ENCODE measurements at places on chromosomes 3 and 15.

DNA sequence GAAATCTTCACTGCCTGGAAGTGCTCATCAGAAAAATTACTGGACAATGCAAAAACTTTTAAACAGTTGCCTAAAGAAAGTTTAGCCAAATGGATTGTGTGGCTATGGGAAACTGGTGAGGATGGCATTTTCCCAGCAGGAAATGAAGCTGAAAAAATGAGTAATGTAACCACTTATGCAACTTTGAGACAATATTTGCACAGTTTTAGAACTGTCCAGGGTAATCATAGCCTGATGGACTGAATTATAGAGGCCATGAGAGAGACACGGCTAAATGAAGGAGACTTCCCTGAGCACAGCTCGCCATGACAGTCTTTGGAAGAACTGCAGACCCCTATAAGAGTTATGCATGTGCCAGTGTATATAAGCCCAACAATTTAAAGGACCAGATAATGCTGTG lies 881.5 kb downstream of the VGLL3 start:
- DNase-seq, result no peak

DNA sequence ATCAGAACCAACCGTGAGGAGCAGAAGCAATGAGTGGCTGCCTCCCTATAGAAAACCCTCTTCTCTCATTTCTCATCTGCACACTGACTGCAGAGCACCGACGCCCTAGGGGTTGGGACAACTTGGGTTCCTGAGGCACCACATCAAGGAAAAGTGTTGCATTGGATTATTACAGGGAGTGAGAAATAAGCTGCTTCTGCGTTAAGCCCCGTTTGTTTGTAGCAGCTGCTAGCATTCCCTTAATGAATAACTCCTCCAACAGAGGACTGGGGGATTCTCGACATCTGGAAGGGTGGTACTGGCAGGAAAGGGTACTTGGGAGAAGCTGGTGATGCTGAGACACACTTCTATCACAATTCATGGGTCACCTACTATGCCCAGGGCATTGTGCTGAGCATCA lies 25.3 kb upstream of the AGBL1 start:
- DNase-seq, result no peak

- DNase-seq, result no peak
These were observed 914.9 kb upstream of the EPHA6 start for GRCh38 chr3:95899494-95899893.

DNA sequence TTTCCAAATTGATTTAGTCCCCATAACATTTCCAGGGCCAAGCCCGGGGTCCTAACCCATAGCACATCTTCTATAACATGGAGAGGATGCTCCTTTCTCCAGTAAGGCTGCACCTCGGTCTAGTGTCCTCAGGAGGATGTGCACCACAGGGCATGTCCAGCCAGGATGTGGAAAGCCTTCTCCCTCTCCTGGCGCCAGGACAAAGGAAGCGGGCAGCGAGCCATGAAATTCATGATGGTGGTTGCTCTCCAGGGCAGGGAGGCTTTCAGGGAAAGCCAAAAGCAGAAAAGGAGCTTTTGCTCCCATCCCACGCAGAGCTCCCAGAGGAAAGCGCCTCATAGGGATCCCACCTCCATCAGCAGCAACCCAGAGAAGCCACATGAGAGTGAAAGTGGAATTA lies 220.0 kb downstream of the ADAMTSL3 start:
- no peak for DNase-seq

GRCh38 chr3:50156549-50157493 lies 1.7 kb downstream of the SEMA3F start:
- DNase-seq, result no peak

DNA sequence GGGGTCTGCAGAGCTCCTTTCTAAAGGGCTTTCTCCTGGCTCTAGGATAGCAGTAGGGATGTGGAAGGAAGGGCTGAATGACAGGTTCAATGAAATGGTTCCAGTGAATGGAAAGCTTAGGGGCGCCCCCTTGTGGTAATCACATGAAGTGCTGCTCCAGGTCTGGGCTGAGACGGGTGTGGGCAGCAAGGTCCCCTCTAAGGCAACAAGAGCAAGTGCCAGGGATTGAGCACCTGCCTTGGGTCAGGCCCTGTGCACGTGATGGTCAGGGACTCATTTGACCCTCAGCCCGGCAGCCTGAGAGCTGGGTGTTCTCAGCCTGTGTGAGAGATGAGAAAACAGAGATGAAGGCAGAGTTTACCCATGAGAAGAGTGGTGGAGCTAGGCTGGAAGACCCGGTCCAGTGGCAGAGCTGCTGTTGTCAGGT lies 12.1 kb upstream of the CX3CR1 start:
- peak; percentile 69 for DNase-seq

- no peak for DNase-seq
These were observed 22.2 kb downstream of the CCDC39 start for GRCh38 chr3:180657094-180657493.

- DNase-seq, result no peak
These were observed 1.0 kb downstream of the LRRC28 start for GRCh38 chr15:99252326-99252725.

GRCh38 chr3:71245971-71246880 lies 337.3 kb downstream of the FOXP1 start:
- no peak for DNase-seq

DNA sequence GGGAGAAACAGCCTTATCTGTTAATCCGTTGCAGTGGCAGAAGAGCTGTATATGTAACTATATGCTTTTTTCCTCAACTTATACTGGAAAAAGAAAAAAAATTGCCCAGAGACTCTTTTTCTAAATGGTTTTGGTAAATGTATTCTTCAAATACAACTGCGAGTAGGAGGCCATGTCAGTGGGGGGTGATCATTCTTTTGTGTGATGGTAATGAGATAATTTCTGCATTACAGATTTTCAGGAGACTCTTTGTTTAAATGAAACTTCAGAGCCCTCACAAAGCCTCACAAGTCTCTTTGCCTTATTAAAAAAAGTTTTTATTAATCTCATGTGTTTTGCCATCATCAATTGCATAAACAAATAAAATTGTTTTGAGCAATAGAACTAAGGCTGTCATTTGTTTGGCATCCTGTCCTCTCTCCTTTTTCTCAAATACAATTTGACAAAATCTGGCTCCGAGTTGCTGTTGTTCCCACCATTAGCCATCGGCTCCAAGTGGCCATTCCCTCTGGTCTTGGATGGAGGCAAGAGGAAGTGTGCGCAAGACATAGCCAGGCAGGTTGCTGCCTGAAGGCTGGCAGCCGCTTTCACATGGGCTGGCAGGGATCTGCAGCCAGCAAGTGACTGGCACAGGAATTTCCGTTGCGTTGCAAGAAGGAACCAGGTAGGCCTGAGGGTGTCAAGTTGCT lies 116.7 kb downstream of the FNDC3B start:
- no peak for DNase-seq

DNA sequence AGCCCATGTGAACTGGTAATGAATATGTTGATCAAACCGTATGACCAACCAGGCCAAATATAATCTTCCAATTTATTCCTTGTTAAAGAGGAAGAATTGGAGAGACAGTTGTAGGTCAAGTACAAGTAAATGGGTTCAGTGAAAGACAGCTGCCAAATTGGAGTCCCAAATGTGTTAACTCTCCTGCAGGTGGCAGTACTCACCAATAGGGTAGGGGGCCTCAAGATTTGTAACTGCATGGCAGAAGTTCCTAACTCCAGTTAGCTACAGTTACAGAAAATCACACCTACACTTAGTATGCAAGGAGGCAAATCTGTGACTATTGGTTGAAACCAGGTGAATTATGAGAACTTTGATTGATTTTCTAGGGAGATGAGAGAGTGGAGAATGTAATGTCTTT lies 278.0 kb downstream of the ZBBX start:
- no peak for DNase-seq

DNA sequence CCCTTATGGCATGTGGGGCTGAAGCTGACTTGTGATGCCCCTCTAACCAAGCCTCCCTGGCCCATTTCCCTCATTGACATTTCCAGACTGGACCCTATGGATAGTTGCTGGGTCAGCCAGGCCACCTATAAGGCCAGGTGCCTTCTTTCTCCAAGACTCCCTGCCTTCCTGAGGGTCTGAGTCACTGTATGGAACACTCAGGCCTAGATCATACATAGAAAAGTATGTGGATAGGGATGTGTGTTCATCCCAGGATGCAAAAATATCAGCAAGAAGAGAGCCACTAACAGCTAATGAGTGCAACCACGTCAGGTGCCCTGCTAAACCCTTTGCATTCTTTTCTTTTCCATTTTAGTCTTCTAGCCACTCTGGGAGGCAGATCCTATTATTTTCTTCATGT lies 168.4 kb upstream of the WNT5A start:
- no peak for DNase-seq

- no peak for DNase-seq
These were observed 82.6 kb upstream of the ADPGK start for GRCh38 chr15:72866182-72866581.

DNA sequence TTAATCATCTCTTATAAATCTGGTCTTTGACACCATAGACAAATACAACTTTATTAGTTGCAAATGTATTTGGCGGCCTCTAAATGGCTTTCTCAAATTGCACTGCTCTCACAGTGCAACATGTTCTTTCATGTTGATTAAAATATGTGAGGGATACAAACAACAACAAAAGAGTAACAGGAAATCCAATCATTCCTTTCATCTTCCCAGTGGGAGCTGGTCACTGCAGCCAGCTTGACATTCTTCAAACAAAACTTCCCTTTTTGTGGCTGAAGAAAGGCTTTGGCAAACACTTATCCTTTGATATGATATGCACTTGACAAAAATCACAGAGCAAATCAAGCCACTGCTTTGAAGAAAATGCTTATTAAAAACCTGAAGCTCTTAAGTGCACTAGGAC lies 973.6 kb downstream of the EPHA3 start:
- DNase-seq, result no peak

GRCh38 chr3:188439080-188439479 lies 285.1 kb downstream of the LPP start:
- DNase-seq, result no peak

GRCh38 chr15:46091860-46092450 lies 457.1 kb downstream of the SQOR start:
- no peak for DNase-seq

DNA sequence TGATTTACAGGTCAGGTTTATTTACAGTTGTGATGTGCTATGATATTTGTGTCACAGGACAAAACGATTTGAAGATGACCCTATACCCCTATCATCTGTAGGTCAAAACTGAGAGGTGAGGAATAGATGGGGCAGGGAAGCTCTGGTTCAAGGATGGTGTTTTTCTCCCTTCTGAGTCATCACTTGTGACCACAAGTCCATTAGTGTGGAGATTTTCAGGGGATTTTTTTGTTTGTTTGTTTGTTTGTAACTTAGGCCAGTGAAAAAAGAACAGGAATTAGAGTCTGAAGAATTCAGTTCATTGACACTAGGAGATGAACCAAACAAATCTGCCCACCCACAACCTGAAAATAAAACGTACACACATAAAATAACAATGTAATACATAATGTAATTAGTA lies 62.7 kb upstream of the FAM98B start:
- DNase-seq, result no peak

- no peak for DNase-seq
These were observed 162.9 kb upstream of the TLE3 start for GRCh38 chr15:70260580-70260979.

DNA sequence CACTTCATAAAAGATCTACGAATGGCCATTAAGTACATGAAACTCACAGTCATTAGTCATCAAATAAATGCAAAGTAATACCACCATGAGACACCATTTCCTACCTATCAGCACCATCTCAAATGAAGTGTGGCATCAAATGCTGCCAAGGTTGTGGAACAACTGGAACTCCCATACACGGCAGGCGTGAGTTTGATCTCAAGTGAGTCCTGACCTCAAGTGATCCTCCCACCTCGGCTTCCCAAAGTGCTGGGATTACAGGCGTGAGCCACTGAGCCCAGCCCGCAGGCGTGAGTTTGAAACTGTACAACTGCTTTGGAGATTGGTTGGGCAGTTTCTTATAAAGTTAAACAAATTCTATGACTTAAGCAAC lies 28.8 kb upstream of the HDAC11 start:
- no peak for DNase-seq

GRCh38 chr3:69560818-69561217 lies 174.9 kb upstream of the FRMD4B start:
- no peak for DNase-seq

- DNase-seq, result no peak
These were observed at the start of gene ABHD17C for GRCh38 chr15:80695099-80695910. Gene ABHD17C (plus strand): TSS chr15:80695310. CDS start chr15:80695430, 120 bp downstream.

DNA sequence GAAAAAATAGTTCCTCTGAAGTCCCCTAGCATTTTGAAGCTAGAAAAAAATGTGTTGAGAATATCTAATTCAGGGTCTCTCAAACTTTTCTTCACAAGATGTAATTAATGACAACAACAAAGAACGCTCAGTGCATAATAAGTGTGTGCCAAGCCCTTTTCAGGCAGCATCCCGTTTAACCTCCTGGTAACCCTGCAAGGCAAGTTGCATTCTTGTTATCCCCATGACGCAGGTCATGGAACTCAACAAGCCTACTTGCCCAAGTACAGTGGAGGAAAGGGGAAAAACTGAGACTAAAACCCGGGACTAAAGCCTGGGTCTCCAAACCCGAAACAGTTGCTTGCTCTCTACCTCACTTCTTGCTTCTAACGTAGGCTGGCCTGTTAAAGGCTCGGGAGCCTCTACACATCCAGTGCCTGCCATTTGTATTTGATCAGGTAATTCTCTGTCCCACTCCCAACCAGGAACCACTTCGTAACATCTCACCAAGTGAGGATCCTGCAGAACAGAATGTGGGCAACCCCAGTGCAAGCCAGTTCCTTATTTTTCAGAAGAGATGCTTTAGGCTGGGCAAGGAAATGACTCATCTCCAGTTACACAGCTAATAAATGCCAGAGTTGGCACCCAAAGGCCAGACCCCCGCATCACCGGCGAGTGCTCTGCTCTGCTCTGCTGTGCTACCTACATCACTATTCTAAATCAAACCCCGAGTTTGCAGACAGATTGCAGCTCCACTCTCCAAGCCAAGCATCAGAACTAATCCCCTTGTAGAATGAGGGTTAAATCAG lies 28.3 kb downstream of the LMCD1 start:
- DNase-seq, result no peak

DNA sequence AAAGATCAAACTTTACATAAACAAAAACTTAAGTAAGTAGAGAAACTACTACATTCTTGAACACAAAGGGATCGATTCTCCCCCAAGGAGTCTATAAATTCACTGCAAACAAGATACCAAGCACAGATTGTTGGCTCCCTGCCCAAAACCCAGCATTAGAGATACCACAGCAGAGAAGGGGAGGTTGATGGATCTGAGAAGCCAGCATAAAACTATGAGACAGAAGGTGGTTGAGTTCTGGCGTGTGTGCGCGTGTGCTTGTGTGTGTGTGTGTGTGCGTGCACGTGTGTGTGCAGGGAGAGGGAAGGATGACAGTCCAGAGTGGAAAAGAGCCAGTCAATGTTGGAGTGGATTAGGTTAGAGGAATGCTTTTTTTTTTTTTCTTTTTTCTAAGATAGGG lies 143.2 kb upstream of the PRR20G start:
- no peak for DNase-seq
